ENCODE measurements at places on chromosomes 3 and 15.

DNA sequence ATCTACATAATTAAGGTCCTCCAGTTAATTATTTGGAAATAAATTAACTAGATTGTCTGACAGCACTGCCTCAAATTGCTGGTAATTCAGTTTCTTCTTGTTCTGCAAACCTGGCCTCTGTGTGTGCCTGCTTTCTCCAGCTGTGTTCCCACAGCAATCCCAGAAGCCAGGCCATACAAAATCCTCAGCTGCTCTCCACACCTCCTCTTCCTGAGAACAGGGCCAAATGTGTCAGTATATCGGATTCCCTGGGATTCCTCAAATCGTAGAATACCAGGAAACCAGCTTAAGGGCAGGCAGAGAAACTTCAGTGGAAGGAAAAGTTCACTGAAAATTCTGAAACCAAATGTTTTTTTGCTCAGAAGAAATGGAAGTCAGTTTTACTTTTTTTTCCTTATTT is 261.4 kb downstream of the ZMAT3 start:
- no peak for DNase-seq

- DNase-seq, result no peak
These were observed 22.0 kb downstream of the AADAC start for GRCh38 chr3:151835751-151836525.

- no peak for DNase-seq
These were observed 10.8 kb downstream of the TATDN2 start for GRCh38 chr3:10259036-10259435.

GRCh38 chr15:39625451-39625850 is 44.6 kb downstream of the THBS1 start:
- no peak for DNase-seq

DNA sequence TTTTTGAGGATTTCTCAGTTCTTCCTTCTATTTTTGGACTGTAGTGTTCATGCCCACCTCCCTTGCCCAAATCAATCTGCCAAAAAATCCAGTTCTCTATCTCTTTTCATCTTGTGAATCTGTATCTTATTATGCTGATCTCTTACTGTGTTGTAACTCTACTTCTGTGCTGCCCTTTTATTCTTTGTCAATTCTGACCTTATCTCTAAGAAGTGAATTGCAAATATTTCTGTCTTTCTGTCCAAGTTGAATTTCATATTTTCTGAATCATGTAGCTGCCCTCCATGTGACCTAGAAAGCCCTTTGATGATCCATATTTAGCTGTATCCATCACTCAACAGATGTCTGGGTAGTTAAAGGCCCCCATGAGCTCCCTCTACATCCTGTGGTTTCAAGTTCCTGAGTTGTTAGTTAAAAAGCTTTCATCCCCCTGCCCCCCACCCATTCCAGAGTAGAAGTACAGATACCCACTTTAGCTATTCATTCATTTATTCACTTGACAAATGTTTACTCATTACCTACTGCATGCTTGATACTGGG is 33.6 kb upstream of the ETV5 start:
- DNase-seq, result no peak

GRCh38 chr15:100073982-100074381 is 267.8 kb downstream of the ADAMTS17 start:
- no peak for DNase-seq

- no peak for DNase-seq
These were observed 40.5 kb upstream of the CMSS1 start for GRCh38 chr3:99777210-99777549.

GRCh38 chr15:95068701-95069521 is 837.5 kb downstream of the MCTP2 start:
- no peak for DNase-seq

DNA sequence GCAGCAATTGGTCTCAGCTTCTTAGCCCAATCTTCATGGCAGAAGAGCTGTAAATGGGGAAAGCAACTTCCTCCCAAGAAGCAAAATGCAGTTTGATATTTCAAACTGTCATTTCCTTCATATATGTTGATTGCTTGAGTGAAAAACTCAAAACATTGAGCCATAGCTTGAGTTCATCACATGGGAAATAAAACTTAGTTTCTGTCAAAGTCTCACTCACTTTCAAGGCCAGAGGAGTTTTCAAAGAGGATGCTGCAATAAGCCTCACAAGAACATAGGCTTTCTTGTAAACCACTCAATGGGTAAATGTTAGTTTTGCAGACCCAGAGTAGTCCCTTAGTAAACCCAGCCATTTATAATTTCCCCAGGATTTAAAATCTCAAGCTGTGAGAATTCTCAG is 29.1 kb upstream of the SUCLG2 start:
- no peak for DNase-seq

DNA sequence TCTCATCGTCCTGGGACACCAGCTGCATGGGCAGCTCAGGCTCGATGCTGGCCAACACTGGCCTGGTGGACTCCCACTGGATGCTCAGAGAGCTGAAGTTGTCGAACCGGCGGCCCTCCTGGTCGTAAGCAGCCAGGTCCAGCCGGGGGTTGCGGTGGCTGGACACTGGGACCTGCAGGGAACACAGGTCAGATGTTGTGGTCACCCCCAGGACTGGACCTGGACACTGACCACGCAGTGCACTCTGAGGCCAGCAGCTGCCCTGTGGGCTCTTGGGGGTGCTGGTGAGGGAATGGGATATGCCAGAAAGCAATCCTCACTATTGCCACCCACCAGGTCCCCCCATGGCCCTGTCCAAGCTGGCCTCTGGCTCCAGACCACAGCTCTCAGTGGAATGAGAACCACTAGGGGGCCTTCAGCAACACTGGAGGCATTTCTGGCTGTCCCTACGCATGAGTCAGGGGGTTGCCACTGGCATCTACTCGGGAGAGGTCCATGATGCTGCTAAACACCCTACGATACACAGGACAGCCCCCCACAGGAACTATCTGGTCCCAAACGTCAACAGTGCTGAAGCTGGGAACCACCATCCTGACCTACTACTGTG is 66.1 kb downstream of the NUP210 start:
- no peak for DNase-seq

DNA sequence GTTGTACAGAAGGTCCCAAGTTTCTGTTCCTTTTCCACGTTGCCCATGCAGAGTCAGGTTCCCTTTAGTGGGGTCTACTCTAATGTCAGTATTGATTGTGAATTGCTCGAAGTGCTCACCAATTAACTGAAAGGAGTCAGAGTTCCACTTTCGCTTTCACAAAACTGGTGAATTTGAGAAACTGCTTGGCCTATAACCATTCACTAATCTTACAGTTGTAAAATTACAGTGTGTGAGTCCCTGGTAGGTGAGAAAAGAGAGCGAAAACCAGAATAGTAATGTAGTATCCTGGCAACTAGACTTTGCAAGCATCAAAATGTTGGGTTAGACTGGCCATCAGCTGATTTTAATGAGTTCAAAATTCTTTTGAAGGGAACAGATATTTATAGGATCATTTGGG is 237.5 kb upstream of the CHRM5 start:
- DNase-seq, result no peak

GRCh38 chr3:176447369-176447768 is 749.9 kb downstream of the TBL1XR1 start:
- DNase-seq, result no peak

- DNase-seq, result no peak
These were observed 152.6 kb upstream of the GBE1 start for GRCh38 chr3:81913886-81914663.

GRCh38 chr3:180990505-180990904 is 969 bp upstream of the DNAJC19 start:
- DNase-seq, result no peak

DNA sequence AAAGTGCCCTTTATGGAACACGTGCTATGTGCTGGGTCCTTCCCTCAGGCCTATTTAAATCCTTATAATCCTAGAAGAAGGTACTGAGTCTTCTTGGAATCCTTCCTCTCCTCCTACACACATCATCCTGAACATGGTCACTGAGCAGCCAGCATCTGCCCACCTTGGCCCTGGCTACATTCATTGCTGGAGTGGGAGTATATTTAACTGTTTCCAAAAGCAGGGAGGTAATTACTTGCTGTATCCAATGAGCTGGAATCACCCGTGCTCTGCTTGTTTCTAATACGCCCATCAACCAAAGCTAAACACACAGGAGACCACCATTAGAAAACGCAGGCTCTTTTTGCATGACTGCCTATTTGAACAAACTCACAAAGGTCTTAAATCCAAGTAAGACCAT is 122.2 kb downstream of the RORA start:
- DNase-seq, result no peak

DNA sequence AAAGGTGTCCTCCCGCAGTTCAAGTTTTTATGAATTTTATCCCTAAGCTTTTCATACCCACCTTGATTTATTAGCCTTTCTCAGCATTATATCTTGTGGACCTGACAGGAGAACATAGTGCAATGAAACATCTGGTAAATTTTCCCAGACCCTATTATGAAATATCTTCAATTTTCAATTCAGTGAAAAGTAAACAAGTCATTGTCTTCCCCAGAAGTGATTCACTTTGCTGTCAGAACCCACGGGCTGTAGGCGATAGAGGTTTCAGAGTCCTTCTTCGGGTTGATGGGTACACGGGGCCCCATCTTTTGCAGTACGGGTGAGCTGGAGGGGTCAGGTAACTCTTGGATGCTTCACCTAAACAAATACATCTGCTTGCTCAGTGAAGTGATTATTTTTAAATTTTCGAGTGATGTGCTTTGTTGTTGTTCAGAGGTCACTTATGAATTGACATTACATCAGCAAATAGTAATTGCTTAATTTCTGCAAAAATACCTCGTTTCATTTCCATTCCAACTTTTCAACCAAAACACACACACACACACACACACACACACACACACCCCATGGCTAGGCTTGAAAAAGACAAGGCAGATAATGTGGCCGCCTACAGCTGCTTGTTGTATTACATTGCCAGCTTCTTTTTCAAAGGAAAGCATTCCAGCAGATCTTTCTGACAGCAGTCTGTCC is 102.9 kb downstream of the SEMA6D start:
- no peak for DNase-seq

DNA sequence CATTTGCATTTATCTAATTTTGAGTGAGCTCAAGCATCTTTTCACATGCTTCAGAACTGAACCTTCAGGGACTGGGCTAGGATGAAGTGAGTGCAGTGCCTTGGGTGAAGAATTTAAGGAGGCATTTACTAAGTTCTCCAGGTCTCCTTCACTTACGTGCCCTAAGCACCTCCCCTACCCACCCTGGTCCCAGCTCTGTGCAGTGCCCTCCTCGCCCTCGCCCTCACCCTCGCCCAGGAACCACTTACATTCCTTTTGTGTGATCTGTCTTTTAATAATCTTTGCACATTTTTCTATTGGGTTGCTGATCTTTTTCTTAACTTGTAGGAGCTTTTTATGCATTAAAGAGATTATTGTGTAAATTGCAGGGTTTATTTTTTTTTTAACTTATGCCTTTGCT is 322.6 kb downstream of the THSD4 start:
- DNase-seq, result no peak

GRCh38 chr3:114418724-114419543 is 125.1 kb downstream of the TIGIT start:
- DNase-seq, result no peak

DNA sequence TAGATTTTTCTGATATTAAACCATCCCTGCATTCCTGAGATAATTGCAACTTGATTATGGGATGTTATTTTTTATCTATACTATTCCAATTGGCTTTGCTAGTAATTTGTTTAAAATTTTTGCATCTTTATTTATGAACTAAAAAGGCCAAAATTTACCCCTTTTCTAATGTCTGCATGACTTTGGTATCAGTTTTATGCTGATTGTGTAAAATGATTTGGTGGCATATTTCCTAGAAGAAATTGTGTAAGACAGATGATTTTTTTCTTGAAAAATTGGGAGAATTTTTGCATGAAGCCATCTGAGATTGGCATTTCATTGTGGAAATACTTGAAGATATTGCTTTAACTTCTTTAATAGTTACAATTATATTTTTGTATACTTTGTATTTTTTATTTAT is 183.8 kb upstream of the TBL1XR1 start:
- DNase-seq, result no peak

DNA sequence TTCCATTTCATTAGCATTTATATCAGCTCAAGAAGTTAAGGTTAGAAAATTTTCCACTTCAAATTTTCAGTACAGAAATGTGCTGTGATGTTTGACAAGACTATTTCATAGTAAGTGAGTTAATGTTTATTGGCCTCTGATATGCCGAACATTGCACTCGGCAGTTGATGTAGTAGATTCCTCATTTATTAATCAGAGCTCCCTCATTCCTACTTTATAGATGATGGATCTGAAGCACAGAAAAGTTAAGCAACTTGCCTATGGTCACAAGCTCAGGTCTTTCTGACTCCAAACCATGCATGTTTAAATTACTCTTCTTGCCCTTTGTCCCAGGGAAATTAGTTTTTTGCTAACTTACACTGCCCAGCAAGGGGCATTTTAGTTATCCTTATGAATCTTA is 92.0 kb downstream of the ATG7 start:
- no peak for DNase-seq

- no peak for DNase-seq
These were observed 332.5 kb upstream of the SEMA6D start for GRCh38 chr15:47384776-47385175.

DNA sequence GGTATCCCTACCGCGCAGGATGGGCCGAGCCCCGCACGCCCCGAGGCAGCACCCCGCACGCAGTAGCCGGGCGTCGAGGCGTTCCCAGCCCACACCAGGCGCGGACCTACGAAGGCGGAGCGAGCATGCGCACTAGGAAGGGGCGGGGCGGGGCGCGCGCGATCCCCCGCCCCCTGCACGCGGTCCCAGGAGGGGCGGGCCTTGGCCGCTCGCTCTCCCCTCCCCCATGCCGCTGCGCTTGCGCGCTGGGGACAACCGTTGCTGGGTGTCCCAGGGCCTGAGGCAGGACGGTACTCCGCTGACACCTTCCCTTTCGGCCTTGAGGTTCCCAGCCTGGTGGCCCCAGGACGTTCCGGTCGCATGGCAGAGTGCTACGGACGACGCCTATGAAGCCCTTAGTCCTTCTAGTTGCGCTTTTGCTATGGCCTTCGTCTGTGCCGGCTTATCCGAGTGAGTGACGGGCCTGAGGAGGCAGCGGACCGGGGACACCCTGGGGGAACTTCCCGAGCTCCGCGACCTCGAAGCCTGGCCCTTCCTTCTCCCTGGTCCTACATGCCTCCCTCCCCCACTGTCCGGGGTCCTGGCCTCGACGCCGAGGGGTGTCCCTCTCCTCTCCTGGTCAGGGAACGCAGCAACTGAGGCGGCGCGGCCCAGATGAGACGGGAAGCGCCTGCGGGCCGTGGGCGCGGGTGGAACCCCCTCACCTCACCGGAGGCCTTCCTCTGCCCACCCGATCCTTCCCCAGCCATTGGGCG is at the start of gene SPESP1:
SPESP1 (plus strand) TSS at position 258 of the 755 bp plus-strand sequence; CDS start at position 387, 129 bp downstream.
- no peak for DNase-seq

- no peak for DNase-seq
These were observed 235.8 kb upstream of the TMCO5A start for GRCh38 chr15:37698679-37699078.

DNA sequence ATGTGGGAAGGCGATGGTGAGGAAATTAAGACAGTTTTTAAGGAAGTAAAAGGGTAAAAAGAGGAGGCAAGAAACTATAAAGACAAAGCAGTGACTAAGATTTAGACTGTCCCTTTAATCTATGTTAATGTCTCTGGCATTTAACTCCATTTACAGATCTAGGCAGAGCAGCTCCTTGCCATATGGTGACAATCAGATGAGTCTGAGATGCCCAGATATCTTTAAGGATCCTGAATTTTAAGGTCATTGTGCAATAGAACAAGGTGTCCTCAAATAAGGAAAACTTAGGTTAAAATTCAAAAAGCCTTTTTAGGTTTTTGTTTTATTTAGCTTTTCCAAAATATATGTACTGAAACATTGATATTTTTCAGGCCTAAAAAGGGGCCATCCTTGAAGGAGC is 24.1 kb downstream of the RASGRP1 start:
- DNase-seq, result no peak

GRCh38 chr3:142987707-142988106 is 13.7 kb upstream of the U2SURP start:
- no peak for DNase-seq

- DNase-seq, result peak; percentile 46
These were observed 57.8 kb downstream of the STARD5 start for GRCh38 chr15:81265944-81266775.

Measured in GM12892 (cell line).